GM12878 (cell line): ENCODE measurements at places on chromosomes 7 and 10.

DNA sequence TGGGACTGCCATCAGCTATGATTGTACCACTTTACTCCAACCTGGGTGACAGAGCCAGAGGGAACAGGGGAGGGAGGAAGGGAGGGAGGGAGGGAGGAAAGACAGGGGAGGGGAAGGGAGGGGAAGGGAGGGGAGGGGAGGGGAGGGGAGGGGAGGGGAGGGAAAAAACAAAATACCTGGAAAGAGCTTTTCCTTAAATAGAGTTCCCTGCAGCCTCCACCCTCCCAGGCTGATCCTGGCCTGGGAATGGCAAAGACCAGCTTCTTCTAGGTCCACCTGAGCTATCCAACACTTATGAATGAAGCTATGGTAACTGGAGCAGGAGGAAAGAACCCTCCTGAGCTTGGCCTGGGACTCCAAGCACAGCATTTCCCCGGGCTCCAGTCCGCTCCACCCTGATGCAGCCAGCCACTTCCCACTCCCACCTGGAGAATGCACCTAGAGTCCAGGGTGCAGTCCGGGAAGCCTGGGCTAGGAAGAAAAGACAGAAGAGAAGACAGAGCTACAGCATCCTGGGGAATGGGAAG lies 66.1 kb downstream of the GRID1 start:
- H3K4me1 ChIP-seq = no peaks in the 10 kb centered on the region
- no peak overlapping the region for H3K4me3 ChIP-seq
- H3K27ac ChIP-seq = no peak overlapping the region
- no peaks in the 10 kb centered on the region for H3K36me3 ChIP-seq
- DNase-seq = no peak

- H3K27ac ChIP-seq = no peak overlapping the region
- no peaks in the 10 kb centered on the region for H3K36me3 ChIP-seq
- no peak for DNase-seq
- H3K27me3 ChIP-seq = no peaks in the 10 kb centered on the region
- no peaks in the 10 kb centered on the region for H3K4me1 ChIP-seq
- H3K4me3 ChIP-seq = no peak overlapping the region
These were observed 211.2 kb upstream of the DGKB start for GRCh38 chr7:15113752-15114151.

DNA sequence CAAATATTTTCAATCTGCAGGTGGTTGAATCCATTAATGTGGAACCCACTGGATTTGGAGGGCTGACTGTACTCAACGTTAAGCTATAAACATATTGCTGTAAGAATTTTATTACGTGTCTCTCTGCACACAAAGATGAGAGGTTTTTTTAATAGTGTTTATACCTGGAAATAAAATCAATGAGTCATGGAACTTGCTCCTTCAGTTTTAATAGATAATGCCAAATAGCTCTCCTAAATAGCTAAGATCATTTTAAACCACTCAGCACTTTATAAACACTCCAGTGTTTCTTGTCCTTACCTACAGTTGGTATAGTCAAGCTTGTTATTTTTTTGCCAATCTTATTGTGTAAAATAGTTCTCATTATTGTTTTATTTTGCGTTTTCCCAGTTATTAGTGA lies 455.6 kb upstream of the FZD8 start:
- H3K27me3 ChIP-seq = no peaks in the 10 kb centered on the region
- no peak overlapping the region for H3K4me3 ChIP-seq
- no peaks in the 10 kb centered on the region for H3K4me1 ChIP-seq
- DNase-seq = no peak

- no peaks in the 10 kb centered on the region for H3K36me3 ChIP-seq
- H3K4me1 ChIP-seq = no peaks in the 10 kb centered on the region
- no peak overlapping the region for H3K27ac ChIP-seq
- DNase-seq = no peak
- no peak overlapping the region for H3K4me3 ChIP-seq
These were observed 253.1 kb upstream of the CACNA2D1 start for GRCh38 chr7:82696631-82697030.
